ENCODE measurements at places on chromosomes 5 and 9. TPM values are rescaled to one million over a fixed set of nuclear protein-coding genes. Genes with fewer than 3 reads are reported as not detected.
A peak's percentile ranks its signal among the peaks of the same experiment; 100 is the strongest.

DNA sequence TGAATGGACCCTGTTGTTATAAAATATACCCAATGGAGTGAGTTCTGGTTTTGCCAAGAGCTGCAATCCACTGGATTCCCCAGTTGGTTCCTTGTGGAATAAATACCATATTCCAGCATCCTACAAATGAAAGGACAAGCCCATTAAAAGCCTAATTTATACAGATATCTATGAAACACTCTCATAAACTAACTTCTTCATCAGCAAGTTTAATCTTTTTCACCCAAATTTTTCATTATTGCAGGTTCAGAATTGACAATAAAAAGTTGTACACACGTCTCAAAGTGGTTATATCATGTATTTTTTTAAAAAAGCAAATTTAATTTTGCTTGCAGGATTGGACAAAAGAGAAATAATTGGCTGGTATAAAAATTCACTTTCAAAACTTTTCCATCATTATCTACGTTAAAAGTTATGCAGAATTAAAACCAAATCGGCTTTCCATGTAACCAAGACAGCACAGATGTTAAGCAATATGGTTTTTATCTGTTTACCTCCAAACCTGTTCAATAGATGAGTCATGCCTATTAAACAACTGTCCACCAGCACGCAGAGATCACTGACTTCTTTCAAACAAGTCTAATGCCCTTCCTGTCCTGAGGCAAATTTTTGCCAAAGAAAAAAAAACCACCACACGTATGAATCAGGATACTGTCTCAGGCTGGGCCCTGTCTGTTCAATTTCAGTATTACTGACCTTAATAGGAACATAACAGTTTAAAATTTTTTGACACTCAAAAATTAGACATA lies 42.5 kb downstream of the CEMIP2 start:
- DNase-seq, result peak; percentile 90

DNA sequence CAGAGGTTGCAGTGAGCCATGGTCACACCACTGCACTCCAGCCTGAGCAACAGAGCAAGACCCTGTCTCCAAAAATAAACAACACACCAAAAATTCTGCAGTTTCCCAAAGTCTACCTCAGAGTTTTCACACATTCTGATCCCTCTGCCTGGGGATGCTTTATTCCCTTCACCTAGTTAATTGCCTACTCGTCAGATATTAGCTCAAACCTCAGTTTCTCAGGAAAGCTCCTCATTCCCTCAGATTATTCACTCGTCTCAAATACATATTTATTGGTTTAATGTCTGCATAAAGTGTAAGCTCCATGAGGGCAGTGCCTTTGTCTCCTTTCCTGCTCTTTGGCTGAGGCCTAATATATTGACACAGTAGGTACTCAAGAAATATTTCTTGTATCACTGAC lies 2.5 kb upstream of the MATR3 start:
- DNase-seq, result no peak

DNA sequence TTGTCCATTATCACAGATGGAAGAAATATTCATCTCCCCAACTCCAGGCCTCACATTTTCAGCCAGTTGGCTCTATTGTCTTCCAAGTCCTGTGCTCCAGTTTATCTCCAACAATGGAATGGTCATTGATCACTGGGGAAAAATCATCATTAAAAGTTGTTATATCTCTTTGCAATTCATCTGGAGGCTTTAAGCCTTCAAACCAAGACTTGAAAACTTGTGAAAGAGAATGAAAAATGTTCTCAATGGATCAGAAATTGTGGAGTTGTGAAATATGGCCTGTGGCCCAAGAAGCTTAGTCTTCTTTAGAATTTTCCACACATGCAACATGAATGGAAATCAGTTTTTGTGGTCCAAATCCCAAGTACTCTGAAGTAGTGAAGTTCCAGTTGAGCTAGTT lies 569.6 kb downstream of the EBF1 start:
- DNase-seq, result no peak

DNA sequence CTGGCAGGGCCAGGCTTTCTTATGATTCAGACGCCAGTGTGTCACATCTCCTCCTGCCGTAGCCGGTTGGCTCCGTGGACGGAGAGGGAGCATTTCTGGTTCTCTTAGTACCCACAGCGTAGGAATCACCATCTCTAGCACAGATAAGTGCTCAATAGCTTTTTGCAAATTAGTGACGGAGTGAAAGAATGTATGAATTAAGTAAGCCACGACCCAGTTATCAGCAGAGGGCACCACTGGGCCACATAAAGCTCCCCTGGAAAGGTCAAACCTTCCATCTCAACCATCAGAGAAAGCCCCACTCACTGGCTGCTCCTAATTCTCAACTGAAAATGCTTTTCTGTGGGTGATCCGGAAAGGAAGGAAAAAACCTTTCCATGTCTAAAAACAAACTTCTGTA lies 317.0 kb upstream of the ADCY2 start:
- DNase-seq, result no peak

- no peak for DNase-seq
These were observed 57.0 kb upstream of the MROH2B start for GRCh38 chr5:41127967-41128690.

DNA sequence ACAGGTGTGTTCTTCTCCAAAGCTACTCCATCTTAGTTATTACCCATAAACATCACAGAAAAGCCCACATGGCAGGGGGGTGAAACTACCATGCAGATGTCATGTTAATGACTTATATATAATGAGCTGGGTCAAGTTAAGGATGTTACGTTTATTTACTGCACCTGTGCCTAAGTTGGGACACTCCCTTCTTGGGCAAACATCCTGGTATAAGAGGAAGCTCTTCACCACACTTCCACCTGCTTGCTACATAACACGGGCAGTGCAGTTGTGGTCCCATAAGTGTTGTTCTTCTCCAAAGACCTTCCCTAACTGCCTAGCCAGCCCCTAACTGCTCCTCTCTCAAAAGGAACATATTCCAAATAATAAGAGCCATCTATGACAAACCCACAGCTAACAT lies 9.3 kb upstream of the ZCCHC9 start:
- DNase-seq, result no peak

The ITK gene
- total RNA-seq, result 0.48 TPM

The DBH gene
- total RNA-seq, result not detected

The COX7C gene
- total RNA-seq, result 459 TPM
